ACHN (cell line): ENCODE measurements at places on chromosomes 5 and 9.

- peak; percentile 54 for DNase-seq
Measured at GRCh38 chr5:119578937-119579336, 50.4 kb upstream of the FAM170A start.

DNA sequence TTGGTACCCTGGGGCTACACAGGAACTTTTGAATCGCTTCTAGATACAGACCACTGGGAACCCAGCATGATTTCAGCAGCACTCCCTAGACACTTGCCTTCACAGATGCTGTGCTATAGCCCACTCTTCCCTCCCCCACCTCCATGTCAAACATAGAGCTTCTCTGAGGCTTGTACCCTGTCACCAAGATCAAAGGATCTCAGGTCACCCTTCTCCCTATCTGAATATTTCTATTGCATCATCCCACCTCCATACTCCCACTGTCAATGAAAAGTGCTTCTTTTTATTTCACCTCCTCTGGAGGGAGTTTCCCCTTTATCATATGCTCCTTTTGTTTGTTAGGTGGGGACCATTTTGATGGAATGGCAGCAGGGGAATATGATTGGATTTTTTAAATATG lies 29.2 kb upstream of the PHF24 start:
- DNase-seq, result no peak

DNA sequence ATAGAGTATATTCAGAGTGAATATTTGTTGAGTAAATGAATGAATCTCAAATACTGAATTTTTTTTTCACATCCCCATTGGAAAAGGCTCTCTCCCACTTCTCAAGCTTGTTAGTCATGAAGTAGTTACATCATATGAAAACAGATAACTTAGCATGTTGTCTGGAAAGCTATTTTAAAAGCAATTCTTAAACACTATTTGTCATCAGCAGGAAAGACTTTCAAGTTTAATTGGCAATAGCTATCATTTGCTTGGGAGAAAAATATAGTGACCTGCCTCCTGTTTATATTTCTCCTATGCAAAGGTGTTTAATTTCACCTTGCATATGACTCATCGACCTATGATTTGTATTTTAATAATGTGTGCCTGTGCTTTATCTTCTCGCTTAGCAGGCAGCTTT lies 499.8 kb upstream of the GRIA1 start:
- DNase-seq, result no peak

- DNase-seq, result no peak
Measured at GRCh38 chr9:125536776-125537175, 170.2 kb downstream of the MAPKAP1 start.

- no peak for DNase-seq
Measured at GRCh38 chr5:145750199-145750598, 84.9 kb downstream of the PRELID2 start.
